ENCODE measurements at places on chromosomes 7 and 10. TPM values are rescaled to one million over a fixed set of nuclear protein-coding genes. Genes with fewer than 3 reads are reported as not detected.

Gene PARD3
- 34.4 TPM for polyA plus RNA-seq

Gene MRPS33
- polyA plus RNA-seq, result 80.1 TPM

Gene GCK
- 0.35 TPM for polyA plus RNA-seq

Gene ACTL6B
- polyA plus RNA-seq, result not detected

Gene AS3MT
- polyA plus RNA-seq, result 4.0 TPM

Gene TSPAN13
- 10.1 TPM for polyA plus RNA-seq

Gene PRLHR
- polyA plus RNA-seq, result not detected

Gene ODAD2
- polyA plus RNA-seq, result 1.3 TPM

Gene GRM3
- polyA plus RNA-seq, result not detected

DNA sequence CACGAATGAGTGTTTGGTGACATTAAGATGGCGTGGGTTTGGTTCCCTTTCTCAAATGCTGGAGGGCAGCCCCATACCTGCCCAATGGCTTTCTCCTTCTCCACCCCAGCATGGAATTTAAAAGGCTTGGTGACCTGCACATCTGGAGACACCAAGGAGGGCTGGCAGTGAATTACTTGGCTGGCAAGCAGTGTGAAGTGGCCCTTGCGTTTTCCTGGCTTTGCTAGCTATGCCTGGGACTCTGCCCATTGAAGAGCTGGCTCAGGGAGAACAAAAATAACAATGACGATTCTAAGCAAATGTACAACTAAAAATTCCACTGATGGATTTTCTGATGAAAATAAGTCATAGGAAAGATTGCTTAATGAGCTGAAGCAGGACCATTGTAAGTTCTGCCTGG lies 203.7 kb downstream of the CYP26A1 start:
- no peak for DNase-seq

GRCh38 chr7:71132127-71132376 lies at the start of gene GALNT17:
Gene GALNT17 (plus strand): TSS chr7:71132144.
- no peak for DNase-seq

DNA sequence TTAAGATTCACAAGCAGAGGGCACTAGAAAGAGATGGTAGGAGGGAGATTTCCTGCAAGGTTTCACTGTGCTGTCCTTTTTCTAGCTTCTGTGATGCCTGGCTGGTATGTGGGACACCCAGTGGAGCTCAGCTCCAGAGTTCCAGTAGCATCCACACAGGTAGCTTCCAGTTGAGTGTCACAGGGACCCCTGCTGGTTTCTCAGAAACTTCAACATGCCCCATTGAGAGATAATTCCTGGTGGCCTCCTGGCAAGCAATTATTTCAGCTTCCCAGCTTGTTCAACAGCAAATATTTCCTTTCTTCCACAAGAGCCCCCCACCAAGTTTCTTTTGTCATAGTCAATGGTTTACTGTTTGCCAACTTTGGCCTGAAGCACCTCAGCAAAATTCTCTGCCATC lies 858.7 kb downstream of the REEP3 start:
- DNase-seq, result no peak

DNA sequence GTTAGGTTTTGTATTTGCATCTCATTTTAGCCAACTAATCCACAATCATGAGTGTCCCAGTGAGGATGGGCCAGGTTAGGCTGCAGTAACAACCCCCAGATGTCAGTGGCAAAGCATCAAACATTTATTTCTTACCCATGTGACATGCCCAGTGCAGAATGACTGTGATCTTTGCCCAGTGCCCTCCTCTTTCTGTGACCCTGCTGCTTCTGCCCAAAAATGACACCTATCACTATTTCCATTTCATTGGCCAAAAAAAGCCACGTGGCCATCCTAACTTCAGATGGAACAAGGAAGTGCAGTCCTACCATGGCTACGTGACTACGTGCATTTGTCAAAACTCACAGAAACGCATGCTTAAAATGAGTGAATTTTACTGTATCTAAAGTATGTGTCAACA lies 109.2 kb upstream of the PRR15 start:
- no peak for DNase-seq

DNA sequence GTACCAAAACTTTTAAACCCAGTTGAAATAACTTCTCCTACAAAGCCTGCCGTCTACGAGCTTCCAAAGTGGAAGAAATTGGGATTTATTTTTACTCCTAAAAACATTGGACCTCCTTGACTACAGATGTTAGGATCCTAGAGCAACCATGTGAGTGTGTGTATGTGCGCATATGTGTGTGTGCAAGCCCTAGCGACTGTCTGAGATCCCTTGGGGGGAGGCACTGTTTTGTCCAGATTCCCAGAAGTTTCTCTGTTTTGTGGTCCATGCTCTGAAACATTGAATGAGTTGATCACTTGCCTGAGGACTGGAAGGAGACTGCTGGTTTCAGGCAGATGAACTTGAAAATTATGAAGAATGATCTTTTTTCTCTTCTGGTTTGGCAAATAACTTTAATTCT lies 312.3 kb upstream of the ZNF32 start:
- no peak for DNase-seq

DNA sequence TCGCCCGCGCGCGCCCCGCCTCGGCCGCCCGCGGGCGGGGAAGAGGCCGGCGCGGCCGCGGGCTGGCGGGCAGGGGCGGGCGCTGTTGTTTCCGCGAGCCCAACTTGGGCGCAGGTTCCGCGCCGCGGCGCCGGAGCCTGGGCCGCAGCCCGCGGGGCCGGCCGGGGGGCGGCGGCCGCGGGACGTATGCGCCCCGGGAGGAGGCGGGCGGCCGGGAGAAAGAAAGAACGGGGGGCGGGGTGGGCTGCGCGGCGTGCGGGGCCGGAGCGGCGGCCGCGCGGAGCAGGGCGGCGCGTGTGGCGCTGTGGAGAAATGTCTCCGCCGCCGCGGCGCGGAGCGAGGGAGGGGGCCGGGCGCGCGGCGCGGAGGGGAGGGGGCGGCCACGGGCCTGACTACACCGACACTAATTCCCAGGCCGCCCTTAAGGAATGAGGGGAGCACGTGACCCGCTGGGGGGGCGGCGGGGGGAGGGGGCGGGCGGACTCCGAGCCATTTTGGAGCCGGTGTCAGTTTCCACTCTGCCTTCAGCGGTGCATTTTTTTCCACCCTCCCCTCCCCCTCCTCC lies at the start of gene BMI1:
BMI1 (plus strand) TSS at position 509 of the 565 bp plus-strand sequence. CDS start 5,351 bp downstream, outside the sequence.
- peak; percentile 33 for DNase-seq

GRCh38 chr7:81499262-81500116 lies 270.4 kb downstream of the HGF start:
- peak; percentile 72 for DNase-seq

DNA sequence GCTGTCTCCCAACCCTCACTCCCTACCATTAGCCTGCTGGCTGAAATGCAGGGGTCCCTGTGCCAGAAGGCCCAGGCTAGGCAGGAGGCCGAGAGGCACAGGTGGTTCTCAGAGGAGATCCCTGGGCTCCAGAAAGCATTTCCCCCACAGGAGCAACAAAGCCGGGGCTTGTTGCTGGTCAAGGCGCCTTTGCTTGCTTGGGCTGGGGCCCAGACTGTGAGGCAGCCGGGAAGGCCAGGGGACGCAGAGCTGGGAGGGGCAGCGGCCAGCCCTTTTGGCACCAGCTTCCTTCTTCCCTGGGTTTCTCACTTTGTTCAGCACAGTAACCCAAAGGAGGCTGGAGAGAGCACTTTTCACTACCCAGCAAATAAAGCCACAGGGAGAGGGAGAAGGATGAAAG lies 48.6 kb downstream of the FBXW4 start:
- DNase-seq, result no peak

- no peak for DNase-seq
Measured at GRCh38 chr7:71705217-71705616, 573.3 kb downstream of the GALNT17 start.

- no peak for DNase-seq
Measured at GRCh38 chr7:157615101-157615817, 278.5 kb downstream of the DNAJB6 start.

DNA sequence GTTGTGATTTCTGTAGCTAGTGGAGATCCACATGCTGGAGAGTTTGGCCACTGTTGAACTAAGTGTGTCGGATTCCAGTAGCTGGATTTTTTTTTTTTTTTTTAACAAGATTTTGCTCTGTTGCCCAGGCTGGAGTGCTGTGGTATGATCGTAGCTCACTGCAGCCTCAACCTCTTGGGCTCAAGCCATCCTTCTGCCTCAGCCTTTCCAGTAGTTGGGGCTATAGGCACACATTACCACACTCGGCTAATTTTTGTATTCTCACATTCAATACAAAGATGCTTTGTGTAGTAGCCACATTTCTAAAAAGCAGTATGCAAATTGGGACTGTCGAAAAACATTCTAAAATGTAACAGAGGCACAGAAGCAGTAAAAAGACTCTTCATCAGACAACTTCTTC lies 63.5 kb downstream of the RABGEF1 start:
- no peak for DNase-seq

DNA sequence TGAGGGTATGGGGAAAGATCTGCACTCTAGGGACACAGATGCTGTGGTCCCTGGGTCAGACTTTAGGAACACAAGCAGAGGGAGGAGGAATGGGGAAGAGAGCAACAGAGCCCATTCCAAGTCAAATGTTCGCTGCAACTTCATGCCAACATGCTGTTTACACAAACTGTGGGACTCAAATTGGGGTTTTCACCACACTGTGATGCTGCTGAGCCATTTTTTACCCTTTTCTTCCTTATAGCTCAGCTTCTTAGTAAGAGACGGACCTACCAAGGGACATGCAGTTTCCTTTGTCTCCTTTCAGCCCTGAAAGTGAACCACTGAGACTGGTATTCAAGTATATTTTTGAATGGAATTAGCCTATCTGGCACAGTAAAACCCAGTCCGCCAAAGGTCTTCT lies 64.3 kb upstream of the AGK start:
- no peak for DNase-seq

DNA sequence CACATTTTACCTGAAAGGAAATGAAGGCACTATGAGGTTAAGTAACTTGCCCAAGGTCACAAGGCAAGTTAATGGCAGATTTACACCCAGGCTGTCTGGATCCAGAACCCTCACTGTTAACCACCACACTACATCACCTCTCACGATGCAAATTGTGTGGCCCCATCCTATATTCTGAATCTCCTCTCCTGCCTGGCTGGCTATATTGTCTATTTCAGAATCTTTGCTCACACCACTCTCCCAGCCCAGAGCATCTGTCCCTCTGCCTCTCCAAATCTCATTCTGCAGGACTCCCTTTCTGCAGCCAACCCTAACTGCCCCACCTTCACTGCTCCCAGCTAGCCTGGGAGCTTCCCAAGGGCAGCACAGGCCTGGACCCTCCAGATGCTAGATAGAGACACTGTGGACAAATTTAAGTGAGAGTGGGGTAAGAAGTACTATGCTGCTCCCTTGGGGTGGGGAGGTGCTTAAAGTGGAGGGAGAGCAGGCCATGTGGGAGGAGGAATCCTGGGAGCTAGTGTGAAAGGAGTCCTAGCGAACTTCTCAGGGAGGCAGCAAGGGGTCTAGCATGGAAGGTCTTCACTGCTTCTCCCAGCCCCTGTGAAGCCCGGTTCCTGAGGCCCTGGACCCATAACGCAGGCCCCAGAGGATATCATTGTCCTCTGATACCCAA lies 786 bp downstream of the CUEDC2 start:
- no peak for DNase-seq
